SIG-M5 (cell line): ENCODE measurements at places on chromosomes 6 and 20.

- no peak for DNase-seq
These were observed 32.5 kb upstream of the DACT2 start for GRCh38 chr6:168352096-168352495.

DNA sequence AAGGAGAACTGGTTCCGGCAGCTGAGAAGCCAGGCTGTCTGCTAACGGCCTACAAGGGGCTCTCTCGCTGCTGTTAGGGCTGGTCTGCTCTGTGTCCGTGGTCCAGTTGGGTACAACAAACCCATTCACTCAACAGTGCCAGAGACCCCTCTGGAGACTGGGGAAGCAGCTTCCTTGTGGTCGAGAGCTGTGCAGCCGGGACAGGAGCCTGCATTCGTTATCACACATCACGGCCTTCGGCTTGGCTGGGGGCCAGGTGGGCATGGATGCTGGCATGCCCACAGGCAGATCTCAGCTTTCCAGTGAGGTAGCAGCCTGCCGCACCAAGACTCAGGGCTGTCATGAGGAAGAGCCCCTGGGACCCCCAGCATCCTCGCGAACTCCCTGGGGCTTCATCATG, 124.7 kb downstream of the PREX1 start:
- no peak for DNase-seq

DNA sequence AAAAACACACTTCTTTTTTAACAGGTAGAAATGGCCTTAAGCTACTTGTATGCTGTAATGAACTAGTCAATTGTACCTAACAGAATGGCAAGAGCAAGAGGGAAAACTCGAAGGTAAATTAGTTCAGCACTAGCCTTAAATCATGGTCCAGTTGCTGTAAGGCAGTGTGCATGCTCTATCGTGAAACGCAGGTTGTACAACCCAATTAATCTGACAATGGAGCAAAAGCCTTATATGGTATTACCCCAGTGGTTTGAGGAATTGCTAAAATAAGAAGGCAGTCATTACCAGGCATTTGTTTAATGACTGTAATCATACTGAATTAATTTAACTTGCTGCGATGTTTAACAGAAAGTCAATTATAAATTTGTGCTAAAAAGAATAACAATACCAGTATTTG, 69.3 kb upstream of the SOX4 start:
- no peak for DNase-seq

DNA sequence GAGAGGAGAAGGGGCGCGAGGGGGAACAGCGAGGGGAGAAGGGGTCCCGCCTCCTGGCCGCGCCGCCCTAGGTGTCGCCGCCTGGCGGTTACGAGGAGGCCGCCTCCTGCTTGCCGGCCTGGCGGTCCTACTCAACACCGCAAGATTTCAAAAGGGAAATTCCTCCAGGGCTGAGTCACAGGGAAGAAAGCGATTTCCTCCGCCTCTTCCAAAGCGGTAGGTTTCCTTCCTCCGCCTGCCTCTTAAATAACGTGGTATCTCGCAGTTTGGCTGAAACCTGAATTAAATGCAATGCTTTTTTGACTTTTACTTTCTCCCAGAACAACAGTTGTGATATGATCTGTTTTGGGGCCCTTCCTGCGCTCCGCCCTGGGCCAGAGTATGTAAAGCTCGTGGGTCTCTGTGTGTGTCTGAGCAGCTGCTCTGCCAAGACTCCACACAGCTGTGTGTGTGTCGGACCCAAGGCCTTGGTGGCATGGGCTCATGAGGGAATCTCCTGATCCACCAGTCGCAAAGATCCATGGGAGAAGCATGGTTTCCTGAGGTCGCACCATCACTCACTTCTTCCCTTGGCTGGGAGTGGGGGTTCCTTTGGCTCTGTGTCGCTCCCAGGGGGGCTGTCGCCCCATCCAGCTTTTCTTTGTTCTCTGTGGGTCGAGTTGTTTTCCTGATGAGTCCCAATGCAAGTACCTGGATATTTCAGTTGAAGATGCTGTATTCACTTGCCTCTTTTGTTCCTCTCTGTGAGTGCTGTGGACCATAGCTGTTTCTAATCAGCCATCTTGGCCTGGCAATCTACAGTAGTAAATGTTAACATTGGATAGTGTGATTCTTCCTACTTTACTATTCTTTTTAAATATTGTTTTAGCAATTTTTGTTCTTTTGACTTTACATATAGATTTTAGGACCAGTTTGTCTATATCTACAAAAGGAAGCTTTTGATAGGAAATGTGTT, 31.6 kb upstream of the NOTCH4 start:
- DNase-seq, result no peak
